ENCODE measurements at places on chromosomes 6 and 20.

- DNase-seq, result no peak
Measured at GRCh38 chr20:24483435-24484080, 14.1 kb downstream of the SYNDIG1 start.

DNA sequence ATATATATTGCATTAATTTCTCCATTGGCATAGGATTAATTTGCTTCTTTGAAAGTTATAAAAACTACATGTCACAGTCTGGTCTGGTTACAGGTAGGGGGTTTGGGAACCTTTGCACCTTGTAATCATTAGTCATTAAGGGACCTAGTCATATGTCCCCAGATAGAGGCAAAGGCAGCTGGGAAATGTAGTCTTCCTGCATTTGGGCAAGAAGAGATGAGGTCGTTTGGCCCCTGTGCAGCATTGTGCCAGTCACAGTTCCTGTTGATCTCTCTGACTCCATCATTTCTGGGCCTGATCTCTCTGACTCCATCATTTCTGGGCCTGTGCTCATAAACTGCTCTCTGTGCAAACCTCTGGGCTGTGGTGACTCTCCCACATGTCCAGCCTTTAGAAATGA is 73.2 kb downstream of the BCKDHB start:
- DNase-seq, result no peak

DNA sequence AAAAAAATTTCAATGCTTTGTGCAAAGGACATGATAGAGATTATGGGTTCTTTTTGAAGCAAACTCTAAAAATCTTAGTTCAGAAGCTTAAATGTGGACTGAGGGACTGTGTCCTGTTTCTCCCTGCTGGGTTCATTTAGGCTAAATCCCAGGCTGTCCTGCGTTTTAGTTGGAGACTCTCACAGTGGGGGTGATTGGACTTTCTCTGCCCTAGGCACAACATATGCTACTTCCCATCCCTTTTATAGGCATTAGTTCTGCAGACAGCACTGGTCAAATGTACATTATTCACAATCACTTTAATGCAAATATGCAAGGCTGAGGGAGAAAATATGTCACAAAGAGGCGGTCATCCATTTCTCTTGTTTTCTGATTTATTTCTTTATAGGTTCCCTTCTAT is 71.3 kb downstream of the TFAP2B start:
- DNase-seq, result no peak

GRCh38 chr6:14633479-14633878 is 515.9 kb downstream of the CD83 start:
- no peak for DNase-seq

- no peak for DNase-seq
Measured at GRCh38 chr20:58461104-58461503, 54.1 kb downstream of the APCDD1L start.

All from activated naive CD4-positive, alpha-beta T cell (primary cell).